ENCODE measurements at places on chromosomes 7 and 10.

- no peak for DNase-seq
Observed at GRCh38 chr10:25176421-25176968, 1.7 kb downstream of the GPR158 start.

GRCh38 chr10:6565588-6565987, 14.5 kb downstream of the PRKCQ start:
- no peak for DNase-seq

GRCh38 chr10:26269754-26270153, 53.2 kb downstream of the GAD2 start:
- peak; percentile 38 for DNase-seq

DNA sequence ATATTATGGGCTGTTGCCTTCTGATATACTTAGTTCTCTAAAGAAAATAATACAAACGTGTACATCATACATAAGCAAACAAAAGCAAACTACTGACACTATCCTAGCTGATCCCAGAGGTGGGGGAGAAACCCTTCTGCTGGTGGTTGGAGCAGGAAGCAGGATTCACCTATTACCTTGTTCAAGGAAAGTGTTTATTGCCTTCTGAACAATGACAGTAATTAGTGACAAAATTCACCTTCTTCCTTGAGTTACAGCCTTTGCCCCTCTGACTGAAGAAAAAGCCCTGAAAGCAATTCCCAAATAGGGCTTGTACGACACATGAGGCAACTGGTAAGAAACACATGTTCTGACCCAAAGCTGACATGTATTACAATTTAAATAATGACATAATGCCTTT, 118.8 kb upstream of the AKR1E2 start:
- DNase-seq = no peak

- DNase-seq = no peak
Observed at GRCh38 chr7:121049897-121050296, 61.4 kb downstream of the CPED1 start.

DNA sequence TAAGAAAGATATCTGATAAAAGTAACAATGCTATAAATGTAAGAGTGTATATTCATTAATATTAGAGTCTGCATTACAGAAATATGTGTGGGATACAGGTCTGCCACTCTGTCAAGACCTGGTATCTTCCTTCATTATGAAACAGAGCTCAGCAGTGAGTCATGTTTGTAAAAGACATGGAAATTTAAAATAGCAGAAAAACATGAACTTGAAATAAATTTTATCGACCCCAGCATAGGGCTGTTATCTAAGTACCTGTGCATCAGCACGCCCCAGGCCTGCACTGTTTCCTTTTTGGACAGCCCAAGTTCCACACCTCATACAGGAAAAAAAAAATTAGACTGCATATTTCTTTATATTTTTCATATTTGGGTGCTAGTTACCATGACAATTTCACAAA, 58.0 kb upstream of the ZPBP start:
- no peak for DNase-seq

DNA sequence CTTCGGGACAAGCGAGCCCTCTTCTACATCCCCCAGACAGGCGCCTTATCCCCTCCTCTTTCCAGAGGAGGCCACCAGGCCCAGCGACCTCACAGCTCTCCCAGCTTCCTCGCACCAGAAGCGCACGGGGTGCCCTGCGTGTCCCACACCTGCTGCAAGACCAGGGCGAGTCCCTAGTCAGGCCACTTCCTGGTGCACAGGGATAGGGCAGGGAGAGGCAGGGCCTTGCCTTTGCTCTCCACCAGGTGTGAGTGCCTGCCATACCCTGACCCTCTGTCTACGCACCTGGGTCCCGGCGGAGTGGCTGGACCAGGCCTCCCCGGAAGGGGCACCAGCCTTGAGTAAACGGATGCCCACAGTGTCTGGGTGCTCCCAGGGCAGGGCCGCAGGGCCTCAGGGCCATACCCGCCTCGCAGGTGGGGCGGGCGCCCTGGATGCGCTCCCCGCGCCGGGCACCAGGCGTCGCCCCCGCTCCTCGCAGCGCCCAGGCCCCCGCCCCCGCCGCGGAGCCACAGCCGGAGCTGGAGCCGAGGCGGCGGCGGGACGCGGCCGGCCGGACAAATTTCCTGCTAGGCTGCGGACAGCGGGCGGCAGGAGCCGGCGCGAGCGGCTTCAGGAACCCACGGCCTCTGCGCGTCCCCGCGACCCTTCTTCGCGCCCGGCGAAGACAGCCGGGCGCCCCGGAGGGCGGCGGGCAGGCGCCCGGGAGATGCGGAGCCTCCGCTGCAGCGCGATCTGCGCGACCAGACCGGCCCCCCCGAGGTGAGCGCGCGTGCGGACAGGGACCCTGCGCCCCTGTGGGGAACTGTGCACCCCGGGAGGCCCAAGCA, at the start of gene PTPRE:
Gene PTPRE (plus strand): TSS at position 556 of the 830 bp plus-strand sequence. CDS start 133,779 bp downstream, outside the sequence.
- peak; percentile 81 for DNase-seq

GRCh38 chr10:79335470-79336235, 11.6 kb upstream of the PPIF start:
- DNase-seq = no peak

GRCh38 chr10:75165684-75166622, 44.6 kb upstream of the VDAC2 start:
- DNase-seq = no peak

DNA sequence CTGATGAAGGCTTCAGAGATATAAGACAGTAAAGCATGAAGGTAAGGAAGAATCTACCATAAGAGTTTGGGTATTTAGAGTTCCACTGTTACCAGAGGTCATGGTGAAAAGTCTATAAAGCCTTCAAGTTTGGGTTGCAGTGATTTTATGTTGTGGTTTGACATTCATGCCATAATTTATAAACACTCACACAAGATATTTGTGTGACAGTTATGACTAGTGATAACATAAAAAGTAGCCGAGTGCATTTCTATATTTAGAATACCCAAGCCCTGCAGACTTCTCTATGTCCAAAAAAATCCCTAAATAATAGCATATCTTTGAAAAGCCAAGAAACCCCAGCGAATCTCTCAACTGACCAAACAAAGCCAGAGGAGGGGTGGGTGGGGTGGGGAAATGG, 229.9 kb downstream of the CXCL12 start:
- no peak for DNase-seq

DNA sequence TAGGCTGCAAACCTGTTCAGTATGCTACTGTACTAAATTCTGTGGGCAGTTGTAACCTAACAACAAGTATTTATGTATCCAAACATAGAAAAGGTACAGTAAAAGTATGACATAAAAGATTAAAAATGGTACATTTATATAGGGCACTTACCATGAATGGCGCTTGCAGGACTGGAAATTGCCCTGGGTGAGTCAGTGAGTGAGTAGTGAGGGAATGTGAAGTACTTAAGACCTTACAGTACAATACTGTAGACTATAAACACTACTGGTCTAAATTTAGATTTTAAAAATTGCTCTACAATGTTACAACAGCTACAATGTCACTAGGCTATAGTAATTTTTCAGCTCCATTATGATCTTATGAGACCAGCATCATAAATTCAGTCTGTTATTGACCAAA, 146.0 kb upstream of the GNAI1 start:
- DNase-seq = no peak

DNA sequence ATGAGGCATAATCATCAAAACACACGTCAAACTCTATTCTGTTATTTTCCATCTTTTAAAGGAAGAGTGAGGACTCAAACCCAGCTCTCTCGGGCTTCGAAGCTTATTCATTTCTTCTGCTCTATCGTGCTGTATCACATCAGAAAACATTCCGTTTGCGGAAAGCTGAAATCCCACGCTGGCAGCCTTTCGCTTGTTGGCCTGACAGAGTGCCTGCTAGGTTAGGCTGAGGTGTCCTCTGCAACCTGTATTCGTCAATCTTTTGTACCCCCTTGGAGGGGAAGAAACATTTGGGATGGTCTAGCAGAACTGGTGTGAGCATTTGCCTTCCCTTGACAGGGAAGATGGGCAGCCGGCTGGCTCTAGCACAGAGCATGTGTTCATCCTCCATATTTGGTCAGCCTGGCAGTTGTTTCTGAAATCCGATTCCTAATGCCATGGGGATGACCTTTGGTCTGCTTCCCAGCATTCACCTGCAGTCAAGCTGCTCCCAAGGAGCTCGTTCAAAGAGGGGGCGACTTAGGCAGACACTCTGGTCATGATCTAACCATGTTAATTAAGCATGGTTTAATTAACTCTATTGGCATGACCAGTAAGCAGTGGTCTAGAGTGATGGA, 55.2 kb downstream of the TACC2 start:
- peak; percentile 40 for DNase-seq

- DNase-seq = no peak
Observed at GRCh38 chr7:74708569-74709275, 51.2 kb downstream of the GTF2I start.

GRCh38 chr10:102227050-102227449, 951 bp downstream of the ELOVL3 start:
- DNase-seq = no peak

DNA sequence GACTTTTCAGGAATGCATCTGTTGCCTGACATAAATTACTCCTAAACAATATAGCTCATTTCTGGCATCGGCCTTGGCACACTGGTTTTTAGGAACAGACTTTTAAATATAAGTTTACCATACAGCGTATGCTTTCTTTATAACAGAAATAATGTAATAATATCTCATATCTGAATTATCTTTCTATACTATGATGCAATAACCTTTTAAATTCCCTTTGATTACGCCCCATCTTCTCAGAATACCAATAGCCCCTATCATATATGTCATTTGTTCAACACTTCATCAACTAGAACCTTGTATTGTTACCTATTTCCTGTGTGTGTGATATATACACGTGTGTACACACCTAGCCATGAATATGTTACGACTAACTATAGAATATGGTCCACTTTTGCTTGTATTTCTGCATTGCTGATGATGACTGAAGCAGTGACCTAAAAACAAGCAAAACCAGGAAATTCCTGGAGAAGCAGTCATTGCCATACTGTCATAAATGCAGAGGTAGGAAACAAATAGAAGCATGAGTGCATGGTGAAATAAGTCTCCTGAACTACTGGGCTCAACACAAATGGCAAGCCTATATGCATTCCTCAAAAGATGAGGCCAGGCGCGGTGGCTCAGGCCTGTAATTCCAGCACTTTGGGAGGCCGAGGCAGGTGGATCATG, 618.4 kb upstream of the NRP1 start:
- DNase-seq = no peak

- no peak for DNase-seq
Observed at GRCh38 chr7:452226-452751, 67.4 kb downstream of the PDGFA start.

GRCh38 chr7:144407266-144407931, 3.9 kb upstream of the NOBOX start:
- DNase-seq = peak; percentile 55

- no peak for DNase-seq
Observed at GRCh38 chr10:113226399-113226798, 276.4 kb downstream of the TCF7L2 start.

DNA sequence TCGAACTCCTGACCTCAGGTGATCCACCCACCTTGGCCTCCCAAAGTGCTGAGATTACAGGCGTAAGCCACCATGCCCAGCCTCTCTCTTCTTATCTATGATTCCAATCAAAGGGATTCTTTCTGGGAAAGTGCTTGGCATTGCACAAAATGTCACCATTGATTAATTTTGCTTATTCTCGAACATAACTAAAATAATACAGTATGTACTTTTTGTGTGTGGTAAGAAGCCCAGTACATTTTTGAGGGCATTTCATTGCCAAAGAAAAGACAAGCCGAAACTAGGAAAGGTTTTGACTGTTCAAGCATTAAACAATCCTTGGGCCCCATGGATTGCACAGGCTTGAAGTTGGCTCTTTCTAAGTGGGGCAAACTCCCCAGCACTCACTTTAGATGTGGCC, 18.3 kb upstream of the CACUL1 start:
- DNase-seq = no peak

GRCh38 chr7:157019718-157020451, 9.4 kb upstream of the MNX1 start:
- DNase-seq = peak; percentile 18
